ENCODE measurements at places on chromosomes 5 and 9.
A peak's percentile ranks its signal among the peaks of the same experiment; 100 is the strongest.

- peak; percentile 48 for DNase-seq
Measured at GRCh38 chr5:56152437-56152836, 80.7 kb downstream of the ANKRD55 start.

GRCh38 chr9:92234514-92234913, 59.0 kb downstream of the IARS1 start:
- peak; percentile 6 for DNase-seq

- DNase-seq, result peak; percentile 26
Measured at GRCh38 chr5:73093943-73094342, 26.4 kb upstream of the TMEM171 start.

DNA sequence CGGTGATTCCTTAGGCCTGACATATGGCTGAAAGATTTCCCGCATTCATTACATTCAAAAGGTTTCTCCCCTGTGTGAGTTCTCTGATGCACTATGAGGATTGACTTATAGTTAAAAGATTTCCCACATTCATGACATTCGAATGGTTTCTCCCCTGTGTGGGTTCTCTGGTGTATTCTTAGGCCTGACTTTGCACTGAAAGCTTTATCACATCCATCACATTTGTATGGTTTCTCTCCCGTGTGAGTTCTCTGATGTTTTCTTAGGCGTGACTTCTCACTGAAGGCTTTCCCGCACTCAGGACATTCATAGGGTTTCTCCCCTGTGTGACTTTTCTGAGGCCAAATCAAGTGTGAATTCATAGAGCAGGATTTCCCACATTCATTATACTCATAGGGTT, 35.8 kb downstream of the ZNF782 start:
- peak; percentile 14 for DNase-seq

DNA sequence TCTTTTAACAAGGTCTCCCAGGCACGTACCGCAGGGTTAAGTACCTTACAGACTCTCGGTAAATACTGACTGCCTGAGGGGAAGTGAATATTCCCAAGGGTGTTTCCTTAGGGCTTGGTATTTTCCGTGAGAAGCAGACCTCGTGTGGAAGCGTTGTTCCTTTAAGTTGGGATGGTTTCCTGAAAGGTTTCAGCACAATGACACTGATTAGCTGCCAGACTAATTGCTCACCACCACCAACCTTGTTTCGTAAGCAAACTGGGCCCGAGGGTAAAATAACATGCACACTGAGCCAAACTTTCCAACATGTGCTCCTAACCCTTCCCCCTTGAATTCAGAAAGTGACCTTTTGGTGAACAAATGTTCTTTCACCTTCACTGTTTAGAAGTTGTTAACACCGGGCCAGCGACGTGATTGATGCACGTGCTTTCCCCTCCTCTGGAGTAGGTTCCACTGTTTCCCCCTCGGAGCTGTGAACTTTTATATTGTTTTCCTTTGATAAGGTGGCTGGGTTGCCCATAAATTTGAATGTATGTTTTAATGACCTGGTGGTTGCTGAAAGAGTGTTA, 128.1 kb upstream of the RPS23 start:
- peak; percentile 75 for DNase-seq

GRCh38 chr9:133532937-133533668, 1.4 kb upstream of the ADAMTSL2 start:
- DNase-seq, result peak; percentile 93

- DNase-seq, result no peak
Measured at GRCh38 chr5:122384739-122385235, 72.8 kb downstream of the SNCAIP start.

- peak; percentile 77 for DNase-seq
Measured at GRCh38 chr9:77011973-77012821, 7.3 kb upstream of the FOXB2 start.

DNA sequence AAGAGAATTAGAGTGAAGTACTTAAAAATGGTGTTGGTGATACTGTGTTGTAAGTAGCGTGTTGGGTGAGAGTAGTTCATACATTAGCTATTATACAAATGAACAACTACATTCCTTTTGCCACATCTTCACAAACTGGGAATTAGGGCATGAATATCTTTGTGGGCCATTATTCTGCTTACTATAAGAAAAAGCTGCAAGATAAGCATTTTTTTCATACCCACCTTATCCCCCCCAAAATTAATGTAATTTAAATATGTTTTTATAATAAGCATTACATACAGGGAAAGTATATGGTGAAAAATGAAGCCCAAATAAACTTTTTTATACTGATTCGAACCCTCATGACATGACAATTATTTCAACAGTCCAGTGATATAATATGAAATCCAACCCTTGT, 69.5 kb downstream of the FAM81B start:
- no peak for DNase-seq

DNA sequence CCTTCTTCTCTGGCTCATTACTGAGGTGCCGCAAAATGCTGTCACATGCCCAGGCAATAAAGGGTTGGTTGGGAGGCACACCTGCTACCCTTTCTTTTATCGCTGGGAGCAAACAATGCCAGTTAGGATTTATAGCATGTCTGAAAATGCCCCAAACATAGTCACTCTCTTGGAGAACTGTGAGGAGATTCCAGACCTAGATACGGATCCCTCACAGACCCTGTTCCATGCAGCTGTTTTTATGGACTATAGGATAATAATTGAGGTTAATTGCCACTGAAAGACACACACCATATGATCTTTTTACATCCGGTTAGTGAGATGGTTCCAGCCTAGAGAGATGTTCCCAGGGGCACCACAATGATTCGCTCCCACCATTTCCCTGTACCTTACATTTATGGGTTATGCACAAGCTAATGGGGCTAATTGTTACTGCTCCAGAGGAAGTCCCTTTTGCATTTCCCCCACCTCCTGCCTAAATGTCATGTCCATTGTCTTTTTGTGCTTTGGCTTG, 318.1 kb downstream of the PIK3R1 start:
- peak; percentile 79 for DNase-seq

DNA sequence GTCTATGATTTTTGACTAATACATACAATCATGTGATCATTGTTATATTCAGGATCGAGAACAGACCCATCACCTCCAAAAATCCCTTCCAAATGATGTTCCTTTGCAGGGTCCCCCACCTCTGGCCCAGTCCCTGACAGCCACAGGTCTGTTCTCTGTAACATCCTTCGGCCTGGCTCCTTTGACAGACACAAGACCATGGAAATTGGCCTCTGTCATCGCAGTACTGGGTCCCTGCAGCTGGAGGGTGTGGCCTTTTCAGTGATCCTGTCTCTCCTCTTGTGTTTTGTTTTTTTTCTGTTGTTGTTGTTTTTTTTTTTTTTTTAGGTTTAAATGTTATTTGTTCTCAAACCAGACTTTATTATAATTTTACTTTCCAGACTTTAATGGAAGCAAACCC, 27.4 kb upstream of the ANKRD33B start:
- DNase-seq, result no peak

GRCh38 chr5:135364421-135365262, 34.4 kb downstream of the MACROH2A1 start:
- no peak for DNase-seq

- DNase-seq, result no peak
Measured at GRCh38 chr5:143315929-143316328, 87.6 kb downstream of the NR3C1 start.

DNA sequence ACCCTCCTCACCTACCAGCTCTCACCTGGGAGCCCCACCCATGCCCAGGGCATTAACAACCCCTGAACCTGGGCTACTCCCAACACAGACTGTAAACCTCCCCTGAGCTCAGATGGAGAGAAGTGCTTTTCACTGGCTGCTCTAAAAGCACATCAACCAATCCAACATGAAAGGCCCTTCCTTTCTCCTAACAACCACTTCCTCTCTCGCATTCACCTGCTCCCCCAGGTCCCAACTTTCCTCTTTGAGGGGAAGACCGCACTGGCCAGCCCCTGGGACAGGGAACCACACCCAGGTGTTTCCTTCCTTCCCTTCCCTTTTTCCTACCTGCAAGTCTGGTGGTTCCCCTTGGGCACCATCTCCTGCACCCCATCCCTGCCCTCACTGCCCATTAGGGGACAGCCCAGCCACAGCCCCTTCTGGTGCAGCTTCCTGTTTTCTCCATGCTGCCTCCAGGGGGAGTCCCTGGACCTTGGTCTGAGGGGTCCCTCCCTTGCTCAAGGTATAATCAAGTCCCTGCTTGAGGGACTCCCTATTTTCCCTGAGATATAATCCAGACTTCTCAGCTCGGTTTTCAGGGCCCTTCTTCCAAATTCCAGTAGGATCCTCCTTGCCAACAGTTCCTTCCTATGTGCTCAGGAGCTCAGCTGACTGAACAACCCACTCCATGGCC, 30.5 kb upstream of the DAB2IP start:
- peak; percentile 49 for DNase-seq

DNA sequence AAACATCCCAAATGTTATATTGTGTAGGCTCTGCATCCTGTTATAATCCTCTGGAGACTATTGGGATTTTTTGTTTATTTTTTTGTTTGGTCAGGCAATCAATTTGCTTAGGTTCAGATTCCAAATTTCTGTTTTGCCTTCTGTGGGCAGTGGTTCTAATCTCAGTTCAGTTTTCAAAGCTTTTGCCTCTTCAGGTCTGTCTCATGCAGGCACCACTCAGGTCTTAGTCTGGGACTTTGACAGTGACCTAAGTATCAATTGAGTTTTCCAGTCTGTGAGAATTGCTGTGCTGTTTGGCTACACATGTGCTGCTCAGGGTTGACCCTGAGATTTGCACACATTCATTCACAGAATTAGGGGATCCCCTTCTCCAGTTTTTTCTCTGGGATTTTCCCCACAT, 14.1 kb downstream of the SNX2 start:
- DNase-seq, result no peak

- DNase-seq, result no peak
Measured at GRCh38 chr9:113636165-113636564, 172.6 kb downstream of the RGS3 start.

- no peak for DNase-seq
Measured at GRCh38 chr5:33941090-33941489, 4.9 kb downstream of the RXFP3 start.

- no peak for DNase-seq
Measured at GRCh38 chr5:4373051-4373820, 766.9 kb upstream of the ADAMTS16 start.

GRCh38 chr5:179615203-179615602, 8.3 kb downstream of the HNRNPH1 start:
- no peak for DNase-seq

DNA sequence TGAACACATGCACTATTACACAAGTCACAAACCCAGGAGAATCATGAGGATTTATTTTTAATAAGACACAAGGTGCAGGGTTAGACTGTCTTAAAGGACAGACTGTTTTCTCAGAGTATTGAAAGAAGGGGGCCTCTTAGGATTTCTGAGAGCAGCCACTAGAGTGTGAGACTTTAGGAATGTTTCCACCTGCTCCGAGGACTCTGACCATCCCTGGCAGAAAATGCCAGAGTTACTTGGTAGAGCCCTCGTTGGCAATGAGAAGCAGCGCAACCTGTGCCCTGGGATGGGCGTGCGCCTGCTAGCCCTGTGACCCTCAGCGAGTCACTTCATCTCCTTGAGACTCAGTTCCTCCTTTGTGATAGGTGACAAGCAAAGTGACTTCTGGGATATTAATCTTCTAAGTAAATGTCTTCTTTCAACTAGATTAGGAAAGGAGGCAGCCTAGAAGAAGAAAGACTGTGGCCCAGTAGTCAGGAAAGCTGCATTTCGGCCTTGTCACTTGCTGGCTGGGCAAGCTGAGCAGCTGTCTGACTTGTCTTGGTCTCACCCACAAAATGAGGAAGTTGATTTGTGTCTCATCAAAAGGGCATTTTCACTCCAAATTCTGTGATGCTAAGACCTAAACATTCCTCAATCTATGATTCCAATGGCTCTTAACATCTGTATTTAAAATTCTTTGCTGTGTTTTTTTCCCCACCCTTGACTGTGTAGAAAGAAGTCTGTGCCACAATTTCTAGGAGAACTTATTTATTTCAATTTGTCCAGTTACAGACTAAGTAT, 60.5 kb downstream of the PTCD2 start:
- DNase-seq, result no peak

DNA sequence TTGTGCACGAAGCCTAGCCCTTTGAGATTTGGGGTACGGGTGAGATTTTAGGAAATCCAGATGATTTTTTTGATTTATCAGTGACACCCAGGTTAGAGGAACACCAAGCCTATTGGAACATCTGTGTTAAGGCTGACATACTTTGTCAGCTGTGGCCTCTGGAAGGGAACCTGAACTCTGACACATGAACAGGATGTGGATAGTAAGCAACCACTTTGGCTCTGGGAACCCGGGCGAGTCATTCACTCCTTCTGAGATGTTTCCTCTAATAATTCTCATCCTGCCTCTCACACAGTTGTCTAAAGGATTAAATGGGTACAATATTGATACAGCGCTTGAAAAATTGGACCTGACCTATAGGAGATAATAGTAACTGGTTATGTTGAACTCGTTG, 67.8 kb downstream of the FGF1 start:
- peak; percentile 29 for DNase-seq

DNA sequence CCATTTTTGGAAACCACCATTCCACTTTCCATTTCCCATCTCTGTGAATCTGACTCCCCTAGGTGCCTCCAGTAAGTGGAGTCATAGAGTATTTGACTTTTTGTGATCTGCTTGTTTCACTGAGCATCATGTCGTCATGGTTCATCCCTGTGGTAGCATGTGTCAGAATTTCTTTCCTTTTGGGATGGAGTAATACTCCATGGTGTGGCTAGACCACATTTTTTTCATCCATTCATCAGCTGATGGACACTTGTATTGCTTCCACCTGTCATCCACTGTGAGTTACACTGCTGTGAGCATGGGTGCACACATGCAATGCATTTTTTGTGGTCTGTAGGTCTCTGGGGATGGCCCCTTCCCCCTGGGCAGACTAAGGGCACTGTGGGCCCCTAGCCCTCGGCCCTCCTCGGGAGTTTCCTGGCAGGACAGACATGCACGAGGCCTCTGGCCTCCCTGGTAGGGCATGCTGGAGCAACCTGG, 115.9 kb downstream of the GADD45G start:
- DNase-seq, result no peak

DNA sequence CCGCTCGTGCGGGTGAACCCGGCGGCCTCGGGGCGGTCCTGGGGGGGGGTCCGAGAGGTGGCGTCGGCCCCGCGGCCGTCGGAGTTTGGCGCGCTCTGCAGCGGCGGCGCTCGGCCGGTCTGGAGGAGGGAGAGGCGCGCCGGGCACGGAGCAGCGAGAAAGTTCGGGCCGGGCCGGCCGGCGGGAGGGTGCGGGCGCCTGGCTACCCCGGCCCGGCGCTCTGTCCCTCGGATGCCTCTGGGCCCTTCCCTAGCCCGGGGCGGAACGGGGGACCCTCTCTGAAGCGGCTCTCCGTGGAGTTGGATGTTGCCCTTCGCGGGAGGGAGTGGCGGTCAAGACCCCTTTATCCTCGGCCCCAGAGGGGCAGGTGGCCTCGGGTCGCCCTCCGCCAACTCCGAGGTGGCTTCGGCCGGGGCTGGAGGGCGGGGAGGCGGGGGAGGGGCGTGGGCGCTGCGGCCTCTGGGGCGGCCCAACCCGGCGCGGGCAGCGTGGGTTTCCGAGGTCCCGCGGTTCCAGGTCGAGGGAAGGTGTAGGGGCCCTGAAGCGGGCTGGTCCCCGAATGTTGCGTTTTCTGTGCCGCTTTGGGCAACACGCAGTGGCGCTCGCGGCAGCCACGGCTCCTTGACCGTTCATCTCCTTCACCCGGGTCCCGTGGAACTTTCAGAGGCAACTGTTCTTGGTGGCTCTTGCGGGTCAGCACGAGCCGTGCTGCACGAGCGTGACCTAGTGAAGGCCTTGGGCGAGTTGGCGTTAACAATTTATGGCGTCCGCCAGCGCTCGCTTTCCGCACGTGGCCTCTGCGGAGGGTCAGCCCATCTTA, 290.5 kb downstream of the DOCK8 start:
- peak; percentile 10 for DNase-seq
